NCI-H1417 (cell line): ENCODE measurements at places on chromosomes 12 and 14.

DNA sequence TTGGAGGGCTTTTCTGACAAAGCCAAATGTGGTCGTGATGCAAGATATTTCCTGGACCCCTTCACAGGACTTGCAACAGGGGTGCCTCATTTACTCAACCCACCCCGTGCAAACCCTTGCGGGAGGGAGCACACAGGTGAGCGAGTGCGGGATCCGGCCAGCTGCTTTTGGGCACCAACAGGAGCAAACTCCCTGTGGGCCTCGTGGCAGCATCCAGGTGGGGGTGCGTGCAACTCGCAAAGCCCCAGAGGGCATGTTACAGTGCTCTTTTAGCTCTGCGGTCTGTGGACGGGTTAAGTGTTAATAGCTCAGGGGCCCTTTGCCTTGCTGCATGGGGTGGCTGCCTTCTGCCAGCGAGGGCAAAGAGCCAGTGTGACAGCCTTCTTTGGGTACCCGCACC is 707.6 kb upstream of the MDGA2 start:
- DNase-seq, result no peak

- DNase-seq, result no peak
These were observed 106.5 kb downstream of the TMTC3 start for GRCh38 chr12:88248606-88249005.

GRCh38 chr12:63999853-64000252 is 155.4 kb downstream of the SRGAP1 start:
- no peak for DNase-seq

DNA sequence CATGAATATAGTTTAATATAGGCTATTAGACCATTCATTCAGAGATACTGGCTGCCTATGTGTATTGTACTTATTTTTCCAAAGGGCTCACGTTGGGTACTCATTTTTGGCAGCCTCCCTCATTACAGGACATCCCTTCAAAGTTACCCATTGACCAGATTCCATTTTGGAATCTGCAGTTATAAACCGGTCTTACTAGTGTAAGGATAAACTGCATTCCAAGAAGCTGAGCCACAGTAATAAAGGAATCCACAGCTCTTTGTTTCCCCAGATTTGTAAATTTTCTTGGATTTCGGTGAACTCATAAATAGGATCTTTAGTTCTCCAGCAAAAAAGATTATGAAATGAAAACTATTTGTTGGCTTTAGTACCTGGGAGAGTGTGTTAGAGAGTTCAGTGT is 18.9 kb upstream of the CFL2 start:
- no peak for DNase-seq

DNA sequence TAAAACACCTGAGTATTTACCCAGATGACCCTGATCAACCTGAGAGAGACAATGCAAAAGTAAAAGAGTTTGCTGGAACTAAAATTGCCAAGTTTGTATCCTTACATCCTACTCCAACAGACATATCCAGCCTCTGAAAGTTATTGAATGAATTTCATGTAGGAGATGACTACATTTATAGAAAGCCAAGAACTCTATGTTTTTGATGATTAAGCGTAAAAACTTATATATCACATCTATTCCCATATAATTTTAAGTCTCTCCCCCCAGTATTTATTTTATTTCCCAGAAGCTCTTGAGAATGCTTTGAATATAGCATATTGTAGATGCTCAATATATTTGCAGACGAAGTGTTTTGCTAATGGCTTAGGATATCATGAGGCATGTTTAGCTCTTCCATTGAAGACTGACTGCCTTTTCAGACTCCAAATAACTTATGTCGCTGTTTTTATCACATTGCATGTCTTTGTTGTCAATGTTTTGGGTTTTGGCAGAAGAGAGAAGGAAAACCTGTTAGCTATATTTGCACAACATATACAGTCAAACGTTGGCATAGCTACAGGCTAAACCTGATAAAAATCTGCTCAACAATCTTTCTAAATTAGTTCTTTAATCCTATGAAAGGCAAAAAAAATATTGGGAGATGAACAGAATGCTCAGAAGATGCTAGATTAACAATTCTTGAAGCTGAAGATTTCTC is 213.6 kb downstream of the DIO2 start:
- no peak for DNase-seq

GRCh38 chr12:14207905-14208551 is 157.5 kb upstream of the ATF7IP start:
- DNase-seq, result peak; percentile 21

DNA sequence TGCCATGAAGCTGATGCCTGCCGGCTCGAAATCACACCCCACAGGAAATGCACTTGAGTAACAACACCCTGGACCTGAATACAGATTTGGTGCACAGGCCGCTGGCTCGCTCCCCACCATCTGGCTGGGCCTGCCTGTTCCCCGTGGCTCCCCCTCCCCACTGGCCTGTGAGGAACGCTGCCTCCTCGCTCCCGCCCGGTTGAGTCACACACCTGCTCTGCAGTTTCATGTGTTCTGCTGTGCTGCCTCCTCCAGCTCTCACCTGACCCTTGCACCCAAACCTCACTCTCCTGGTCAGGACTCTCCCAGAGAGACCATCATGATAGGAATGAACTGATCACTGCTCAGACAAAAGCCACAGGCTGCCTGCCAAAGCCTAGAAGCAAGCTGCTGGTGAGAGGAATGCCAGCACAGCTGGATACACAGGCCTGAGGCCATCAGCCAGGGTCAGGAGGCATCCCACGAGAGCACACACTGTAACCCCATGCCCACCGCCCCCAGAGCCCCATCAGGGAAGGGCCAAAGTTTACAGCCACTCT is 3.8 kb upstream of the SIVA1 start:
- no peak for DNase-seq

- no peak for DNase-seq
These were observed 7.7 kb downstream of the PHETA1 start for GRCh38 chr12:111361073-111361716.

DNA sequence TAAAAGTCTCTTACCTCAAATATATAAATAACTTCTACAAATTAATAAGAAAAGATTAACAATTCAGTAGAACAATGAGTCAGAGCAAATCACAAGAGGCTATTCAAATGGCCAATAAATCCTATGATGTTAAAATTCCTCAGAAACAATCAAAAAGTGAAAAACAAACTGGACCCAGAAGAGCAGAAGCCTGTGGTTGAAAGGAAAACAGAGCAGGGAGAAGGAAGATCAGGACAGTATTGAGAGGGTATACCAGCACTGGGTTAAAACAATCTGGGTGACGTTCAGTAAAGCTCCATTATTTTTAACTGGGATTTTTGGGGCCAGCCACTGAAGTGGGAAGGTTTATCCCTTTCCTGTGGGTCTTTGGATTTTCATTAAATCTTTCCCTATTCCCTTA is 39.7 kb upstream of the PCED1B start:
- DNase-seq, result no peak

GRCh38 chr14:23030936-23031335 is 3.8 kb downstream of the PSMB5 start:
- no peak for DNase-seq

DNA sequence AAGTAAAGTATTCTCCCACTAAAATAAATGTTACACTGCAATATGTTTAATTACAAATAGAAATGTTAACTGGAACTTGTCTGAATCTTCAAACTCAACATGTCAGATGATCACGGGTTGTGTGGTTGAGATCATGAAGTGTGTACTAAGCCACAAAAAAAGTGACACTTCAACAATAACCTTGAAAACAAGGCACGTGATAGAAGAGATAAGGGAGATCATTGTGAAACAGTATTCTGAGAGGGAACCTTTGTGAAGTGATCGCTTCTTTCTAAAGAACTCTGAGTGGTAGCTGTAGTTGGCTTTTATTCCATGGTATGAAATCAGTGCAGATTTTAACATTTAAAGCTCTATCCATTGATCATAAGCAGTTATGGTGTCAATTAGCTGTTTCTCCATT is 60.0 kb downstream of the LIN52 start:
- DNase-seq, result no peak

GRCh38 chr12:12127304-12127703 is 56.6 kb downstream of the BCL2L14 start:
- no peak for DNase-seq

- DNase-seq, result no peak
These were observed 18.4 kb downstream of the ZFYVE1 start for GRCh38 chr14:73008501-73008900.

GRCh38 chr14:79161571-79161970 is 991.4 kb downstream of the NRXN3 start:
- DNase-seq, result no peak

DNA sequence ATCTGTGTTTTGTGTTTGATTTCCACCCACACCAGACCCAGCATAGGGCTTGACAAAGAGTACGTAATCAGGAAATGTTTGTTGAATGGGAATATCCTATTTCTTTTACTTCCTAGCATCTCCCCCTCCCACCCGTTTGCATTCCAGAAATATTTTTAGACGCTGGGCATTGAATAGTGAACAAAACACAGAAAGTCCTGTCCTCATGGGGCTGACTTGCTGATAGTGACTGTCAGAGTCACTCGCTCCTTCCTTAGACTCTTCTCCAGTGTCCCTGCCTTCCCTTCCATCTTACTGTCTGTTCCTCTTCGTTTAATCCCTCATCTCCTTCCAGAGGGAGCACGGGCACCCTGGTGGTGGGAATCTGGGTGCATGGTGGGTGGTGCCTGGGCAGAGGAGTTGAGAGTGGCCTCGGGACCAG is 53.6 kb downstream of the SLC25A47 start:
- DNase-seq, result peak; percentile 43

DNA sequence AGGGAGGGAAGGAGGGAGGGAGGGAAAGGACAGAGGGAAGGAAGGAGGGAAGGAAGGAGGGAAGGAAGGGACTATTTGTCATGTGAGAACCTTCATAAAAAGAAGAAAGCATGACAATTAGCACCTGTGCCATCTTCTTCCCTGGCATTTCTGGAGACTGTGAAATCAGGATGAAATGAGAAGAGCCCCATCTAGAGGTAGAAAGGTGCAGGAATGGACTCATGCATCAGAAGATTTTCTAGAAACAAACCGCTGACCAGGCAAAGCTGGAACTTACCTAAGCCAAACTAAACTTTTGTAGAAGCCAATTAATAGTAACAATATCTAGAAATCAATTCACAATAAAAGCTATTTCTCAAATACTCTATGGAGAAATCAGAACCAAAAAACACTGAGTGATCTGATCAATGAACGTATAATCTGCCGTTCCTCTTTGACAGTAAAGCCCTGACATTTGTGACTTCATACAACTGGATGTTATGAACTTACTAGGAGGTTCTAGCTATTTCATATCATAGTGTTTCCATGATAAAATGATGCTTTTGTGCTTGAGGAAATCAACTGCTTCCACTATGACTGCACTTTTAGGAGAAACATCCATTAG is 24.4 kb upstream of the CRACR2A start:
- peak; percentile 87 for DNase-seq

DNA sequence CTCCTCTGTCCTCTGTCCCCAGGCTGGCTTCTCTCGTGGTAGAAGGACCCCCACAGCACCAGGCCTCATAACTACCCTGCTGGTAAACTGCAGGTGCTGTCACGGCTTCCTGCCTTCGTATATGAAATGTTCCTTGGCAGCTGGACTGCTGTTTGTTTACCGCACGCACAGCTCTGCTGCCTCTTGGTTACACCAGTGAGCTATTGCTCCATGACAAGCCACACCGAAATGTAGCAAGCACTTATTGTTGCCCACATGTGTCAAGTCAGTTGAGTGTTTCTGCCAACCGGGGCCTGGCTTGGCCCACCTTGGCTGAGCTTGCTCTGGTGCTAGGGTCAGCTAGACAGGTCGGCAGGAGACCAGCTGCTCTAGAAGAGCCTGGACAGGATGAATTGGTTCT is 21.7 kb upstream of the TCL1B start:
- peak; percentile 46 for DNase-seq

DNA sequence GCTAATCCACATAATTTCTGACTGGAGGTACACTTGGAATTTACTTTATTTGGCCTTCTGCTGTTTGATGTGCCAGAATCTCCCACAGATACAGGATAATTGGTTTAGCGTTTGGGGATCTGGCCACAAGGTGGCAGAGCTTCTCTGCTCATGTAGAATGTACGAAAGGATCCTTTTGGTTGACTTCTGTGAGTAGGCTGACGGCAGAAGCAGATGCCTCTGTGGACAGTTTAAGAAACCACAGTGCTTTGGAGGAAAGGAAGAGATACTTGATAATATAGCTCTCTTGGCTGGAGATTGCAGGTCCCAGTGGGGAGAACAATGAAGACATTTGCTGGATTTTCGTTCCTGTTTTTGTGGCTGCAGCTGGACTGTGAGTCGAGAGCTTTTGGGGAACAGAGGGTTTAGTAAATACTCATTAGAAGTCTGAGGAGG is 75.3 kb upstream of the OR4E1 start:
- DNase-seq, result peak; percentile 2

DNA sequence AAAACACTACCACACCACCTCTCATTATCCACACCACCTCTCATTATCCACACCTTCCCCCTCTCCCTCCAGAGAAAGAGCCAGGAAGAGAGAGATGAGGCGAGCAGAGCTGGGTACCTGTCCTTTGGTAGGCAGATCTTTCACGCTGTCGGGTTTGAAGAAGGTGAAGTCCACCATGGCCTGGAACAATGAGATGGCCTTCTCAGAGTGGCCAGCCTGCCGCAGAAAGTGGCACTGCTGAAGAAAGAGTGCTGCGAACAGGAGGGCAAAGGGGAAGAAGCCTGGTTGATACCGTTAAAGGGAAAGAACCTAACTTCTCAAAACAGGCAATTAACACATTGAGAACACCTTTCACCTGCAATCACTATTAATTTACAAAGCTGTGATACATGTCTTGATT is 30.6 kb downstream of the NRDE2 start:
- DNase-seq, result no peak

DNA sequence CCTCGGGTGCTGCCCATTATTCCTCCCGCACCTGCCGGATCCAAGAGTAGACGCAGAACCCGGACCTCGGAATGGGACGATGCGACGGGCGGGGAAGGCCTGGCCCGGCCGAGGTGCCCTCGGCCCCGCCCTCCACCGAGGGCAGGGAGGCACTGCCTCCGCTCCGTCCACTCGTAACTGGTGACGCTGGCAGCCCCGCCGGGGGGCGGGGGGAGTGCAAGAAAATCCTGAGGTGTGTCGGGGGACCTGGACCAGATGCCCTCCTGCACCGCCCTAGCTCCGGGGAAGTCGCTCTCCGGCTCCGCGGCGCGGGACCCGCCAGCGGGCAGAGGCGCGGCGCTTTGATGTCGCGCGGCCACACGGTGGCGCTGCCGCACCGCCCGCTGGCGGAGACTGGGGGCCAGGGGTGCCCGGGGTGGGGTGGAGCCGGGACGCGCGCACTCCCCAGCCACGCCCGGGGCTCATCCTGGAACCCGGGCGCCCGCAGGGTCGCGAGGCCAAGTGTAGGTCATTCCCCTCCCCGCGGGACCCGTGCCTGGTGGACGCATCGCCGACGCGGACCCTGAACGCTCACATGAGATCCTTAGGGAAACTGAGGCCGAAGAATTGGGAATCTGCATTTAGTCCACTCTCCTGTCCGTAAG is 202.8 kb downstream of the TTC8 start:
- DNase-seq, result peak; percentile 59
